ENCODE measurements at places on chromosomes 7 and 10.

GRCh38 chr10:80472234-80473095 lies 18.4 kb downstream of the TSPAN14 start:
- no peak for DNase-seq

DNA sequence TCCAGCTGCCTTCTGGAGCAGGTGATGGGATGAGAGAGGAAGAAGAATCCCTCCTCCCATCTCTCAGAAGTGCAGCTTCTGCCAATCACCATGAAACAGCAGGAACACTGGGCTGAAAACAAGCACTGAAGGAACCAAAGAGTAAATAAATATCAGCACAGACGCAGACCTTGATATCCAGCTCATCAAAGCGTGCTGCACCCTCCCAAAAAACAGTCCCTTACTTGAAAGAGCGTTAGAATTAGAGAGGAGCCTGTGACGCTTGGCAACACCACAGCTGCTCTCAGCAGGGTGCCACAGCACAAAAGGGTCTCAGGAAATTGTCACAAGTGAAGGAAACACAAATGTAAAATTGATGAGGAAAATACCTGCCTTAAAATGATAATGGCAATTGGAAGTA lies 39.5 kb downstream of the KLF6 start:
- no peak for DNase-seq

- no peak for DNase-seq
Observed at GRCh38 chr7:7931626-7932025, 37.0 kb upstream of the GLCCI1 start.

- no peak for DNase-seq
Observed at GRCh38 chr10:103761075-103761920, 94.1 kb downstream of the SH3PXD2A start.

- DNase-seq = no peak
Observed at GRCh38 chr10:84665883-84666463, 337.6 kb downstream of the CCSER2 start.

DNA sequence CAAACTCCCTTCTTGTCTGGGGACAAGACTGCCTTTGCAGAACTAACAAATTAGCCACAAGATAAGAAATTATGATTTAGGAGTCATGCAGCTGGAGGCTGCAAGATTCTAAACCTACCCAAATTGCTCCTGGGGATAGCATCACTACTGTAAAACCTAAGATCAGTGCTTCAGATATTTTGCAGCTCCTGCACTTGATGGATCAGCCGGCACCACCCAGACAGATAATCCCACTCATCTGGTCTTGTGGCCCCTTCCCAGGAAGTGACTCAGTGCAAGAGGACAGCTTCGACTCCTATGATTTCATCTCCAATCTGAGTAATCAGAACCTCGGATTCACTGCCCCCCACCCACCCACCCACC lies 181.9 kb downstream of the AKR1D1 start:
- DNase-seq = no peak

DNA sequence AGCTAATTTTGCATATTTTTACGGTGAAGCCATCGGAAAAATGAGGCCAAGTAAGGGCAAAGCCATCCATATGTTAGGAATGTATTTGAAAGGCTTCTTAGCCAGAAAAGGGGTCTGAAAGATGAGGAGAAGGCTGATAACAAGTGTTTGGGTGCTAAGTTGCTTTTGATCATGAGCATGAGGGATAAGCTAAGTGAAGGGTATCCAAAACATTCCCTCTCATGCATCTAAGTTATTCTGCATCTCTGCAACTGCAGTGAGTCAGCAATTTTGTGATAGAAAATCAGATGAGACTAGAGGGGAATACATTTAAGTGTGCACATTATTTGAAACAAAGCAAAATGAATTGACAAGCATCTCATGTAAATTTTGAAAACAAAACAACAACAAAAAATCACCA lies 282.8 kb downstream of the GPR158 start:
- DNase-seq = no peak

DNA sequence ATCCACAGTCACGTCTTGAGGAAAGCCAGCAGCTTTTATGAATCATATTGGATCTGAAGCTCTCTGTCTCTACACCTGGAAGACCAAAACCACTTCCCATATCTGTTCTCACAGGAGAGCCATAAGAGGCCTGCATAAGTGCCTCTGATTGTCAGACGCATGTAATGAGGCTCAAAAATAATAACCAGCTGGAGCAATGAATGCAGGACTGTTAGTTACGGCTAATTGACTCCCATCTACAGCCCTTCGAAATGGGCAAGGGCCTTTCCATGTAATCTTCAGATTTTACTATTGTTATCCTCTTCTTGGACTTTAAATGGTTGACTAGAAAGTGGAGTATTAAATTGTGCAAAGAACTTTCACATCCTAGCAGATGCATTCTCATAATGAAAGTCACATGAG lies 4.4 kb upstream of the SEMA3C start:
- no peak for DNase-seq

- no peak for DNase-seq
Observed at GRCh38 chr10:19931894-19932590, 115.8 kb downstream of the PLXDC2 start.

GRCh38 chr10:11511321-11511720 lies 100.1 kb downstream of the USP6NL start:
- no peak for DNase-seq

- no peak for DNase-seq
Observed at GRCh38 chr10:69473304-69473990, 22.2 kb downstream of the TSPAN15 start.

DNA sequence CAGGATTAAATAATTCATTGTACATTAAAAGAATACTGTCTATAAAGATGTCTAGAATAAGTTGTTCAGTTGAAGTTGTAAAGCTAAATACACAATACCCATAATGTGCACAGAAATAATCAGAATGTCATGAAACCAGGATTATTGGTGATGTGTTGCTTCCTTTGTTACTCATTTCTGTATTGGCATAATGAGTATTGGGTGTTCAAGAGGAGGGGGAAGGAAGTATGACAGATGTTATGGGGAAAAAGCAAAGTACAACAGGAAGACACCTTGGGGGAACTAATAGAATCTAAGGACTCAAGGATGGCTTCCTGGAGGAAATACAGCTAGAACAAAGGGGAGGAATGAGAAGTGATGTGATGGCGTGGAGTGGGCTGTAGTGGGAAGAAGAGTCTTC lies 15.0 kb downstream of the ANKRD1 start:
- DNase-seq = no peak
